Caco-2 (cell line): ENCODE measurements at places on chromosomes 2 and 18.

- H3K4me3 ChIP-seq, result no peak overlapping the region
- no peak overlapping the region for H3K27ac ChIP-seq
- H3K27me3 ChIP-seq, result no peaks in the 10 kb centered on the region
- no peaks in the 10 kb centered on the region for H3K4me1 ChIP-seq
- H3K36me3 ChIP-seq, result no peaks in the 10 kb centered on the region
Measured at GRCh38 chr18:58615140-58616132, 13.5 kb downstream of the ALPK2 start.

GRCh38 chr2:165348441-165348840 lies 109.2 kb downstream of the SCN2A start:
- no peaks in the 10 kb centered on the region for H3K27me3 ChIP-seq
- H3K4me3 ChIP-seq, result no peak overlapping the region
- H3K36me3 ChIP-seq, result no peaks in the 10 kb centered on the region
- no peaks in the 10 kb centered on the region for H3K4me1 ChIP-seq
- no peak overlapping the region for H3K27ac ChIP-seq

DNA sequence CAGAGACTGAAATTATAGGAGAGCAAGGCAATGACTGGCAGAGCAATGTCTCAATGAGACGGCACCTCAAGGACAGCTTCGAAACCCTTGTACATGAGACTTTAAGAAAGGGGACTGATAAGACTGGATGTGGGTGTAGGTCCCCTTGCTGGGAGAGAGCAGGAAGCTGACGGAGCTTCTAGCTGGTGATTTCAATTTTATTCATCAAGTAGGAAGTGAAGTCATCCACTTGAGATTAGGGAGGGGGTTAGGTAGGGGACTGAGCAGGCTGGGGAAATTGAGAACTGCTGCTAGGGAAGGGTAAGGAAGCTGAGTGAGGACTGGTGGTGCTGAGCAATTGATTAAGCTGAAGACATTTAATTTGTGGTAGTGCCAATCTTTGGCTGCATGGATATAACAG lies 99.5 kb upstream of the ITGB6 start:
- no peak overlapping the region for H3K4me3 ChIP-seq
- no peaks in the 10 kb centered on the region for H3K27me3 ChIP-seq
- no peak overlapping the region for H3K27ac ChIP-seq
- H3K36me3 ChIP-seq, result peaks cover 4% of the 10 kb centered on the region; the same call in 1 of the 2 replicates

- DNase-seq, result no peak
- no peak overlapping the region for H3K27ac ChIP-seq
- H3K4me3 ChIP-seq, result no peak overlapping the region
- H3K36me3 ChIP-seq, result no peaks in the 10 kb centered on the region
- H3K4me1 ChIP-seq, result no peaks in the 10 kb centered on the region
Measured at GRCh38 chr18:44508474-44508873, 172.2 kb upstream of the SETBP1 start.

GRCh38 chr18:77208964-77209363 lies 40.7 kb upstream of the GALR1 start:
- no peak for DNase-seq
- no peaks in the 10 kb centered on the region for H3K4me1 ChIP-seq
- no peaks in the 10 kb centered on the region for H3K27me3 ChIP-seq
- H3K4me3 ChIP-seq, result no peak overlapping the region
- no peaks in the 10 kb centered on the region for H3K36me3 ChIP-seq

- no peak overlapping the region for H3K27ac ChIP-seq
- DNase-seq, result no peak
- H3K4me1 ChIP-seq, result peaks cover 12% of the 10 kb centered on the region
- H3K36me3 ChIP-seq, result no peaks in the 10 kb centered on the region
- H3K27me3 ChIP-seq, result no peaks in the 10 kb centered on the region
Measured at GRCh38 chr18:22349317-22349898, 68.3 kb downstream of the CTAGE1 start.

DNA sequence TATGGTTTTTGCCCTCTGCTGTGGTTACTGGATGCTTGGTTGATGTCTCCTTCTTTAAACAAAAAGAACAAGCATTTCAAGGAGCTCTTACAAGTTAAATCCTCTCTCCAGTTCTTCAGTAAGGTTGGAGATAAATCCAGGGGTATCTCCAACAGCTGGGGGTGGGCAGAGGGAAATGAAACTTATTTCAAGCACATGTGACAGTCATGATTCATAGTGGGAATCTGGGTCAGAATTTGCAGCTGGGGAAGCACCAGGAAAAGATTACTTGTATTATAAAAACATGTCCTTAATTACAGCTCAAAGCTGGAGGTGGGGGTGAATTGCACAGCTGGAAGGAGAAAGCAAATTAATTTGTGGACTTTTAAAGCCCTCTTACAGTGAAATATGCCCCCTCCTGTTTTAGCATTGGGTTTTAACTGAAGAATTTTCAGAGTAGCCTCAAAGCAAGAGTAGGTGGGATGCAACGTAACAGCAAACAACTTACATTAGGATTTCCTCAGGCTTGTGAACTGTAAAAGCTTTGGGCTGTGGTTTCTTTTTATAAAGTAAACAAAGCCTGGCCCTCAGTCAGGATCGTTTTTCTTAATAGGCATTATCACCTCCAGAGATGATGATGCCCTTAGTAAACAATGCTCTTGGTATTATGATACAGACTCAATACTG lies 596.4 kb downstream of the NYAP2 start:
- H3K4me3 ChIP-seq, result no peak overlapping the region
- no peaks in the 10 kb centered on the region for H3K4me1 ChIP-seq
- H3K36me3 ChIP-seq, result no peaks in the 10 kb centered on the region
- no peaks in the 10 kb centered on the region for H3K27me3 ChIP-seq
- no peak overlapping the region for H3K27ac ChIP-seq
